ENCODE measurements at places on chromosomes 16 and 17. TPM values are rescaled to one million over a fixed set of nuclear protein-coding genes. Genes with fewer than 3 reads are reported as not detected.

The TPSAB1 gene
- not detected for total RNA-seq

The CLEC3A gene
- not detected for total RNA-seq

The OR3A2 gene
- not detected for total RNA-seq

The SOX8 gene
- total RNA-seq = 0.33 TPM

The ATP6V0D1 gene
- 134 TPM for total RNA-seq

The ZPBP2 gene
- not detected for total RNA-seq

The PITPNM3 gene
- total RNA-seq = 0.34 TPM

The NAGS gene
- total RNA-seq = 6.8 TPM

The GFAP gene
- not detected for total RNA-seq

The SRCIN1 gene
- total RNA-seq = 0.14 TPM

The HOXB8 gene
- total RNA-seq = 4.1 TPM

The TMEM88 gene
- total RNA-seq = 50.9 TPM

All from dermis blood vessel endothelial cell (primary cell).